Temporal lobe (tissue), 4 donors: ENCODE measurements at places on chromosomes 2 and 18. TPM values are rescaled to one million over a fixed set of nuclear protein-coding genes. Genes with fewer than 3 reads are reported as not detected.

C1QL2 gene
- 4.4 TPM for total RNA-seq

CXCR1 gene
- total RNA-seq: not detected

TFPI gene
- 19.7 TPM for total RNA-seq

KLF11 gene
- total RNA-seq: 13.3 TPM

IL36G gene
- not detected for total RNA-seq

ACTR3 gene
- 108 TPM for total RNA-seq

LTBP1 gene
- total RNA-seq: 30.7 TPM

FBXO48 gene
- total RNA-seq: 0.49 TPM

SOX11 gene
- total RNA-seq: 312 TPM

XDH gene
- not detected for total RNA-seq

EPB41L3 gene
- 39.3 TPM for total RNA-seq

TPO gene
- not detected for total RNA-seq
